ENCODE measurements at places on chromosomes 2 and 18.

GRCh38 chr2:7013471-7014160 lies 96.4 kb downstream of the RNF144A start:
- DNase-seq, result peak; percentile 57

- DNase-seq, result no peak
Measured at GRCh38 chr2:69939722-69940121, 21.7 kb downstream of the ASPRV1 start.

DNA sequence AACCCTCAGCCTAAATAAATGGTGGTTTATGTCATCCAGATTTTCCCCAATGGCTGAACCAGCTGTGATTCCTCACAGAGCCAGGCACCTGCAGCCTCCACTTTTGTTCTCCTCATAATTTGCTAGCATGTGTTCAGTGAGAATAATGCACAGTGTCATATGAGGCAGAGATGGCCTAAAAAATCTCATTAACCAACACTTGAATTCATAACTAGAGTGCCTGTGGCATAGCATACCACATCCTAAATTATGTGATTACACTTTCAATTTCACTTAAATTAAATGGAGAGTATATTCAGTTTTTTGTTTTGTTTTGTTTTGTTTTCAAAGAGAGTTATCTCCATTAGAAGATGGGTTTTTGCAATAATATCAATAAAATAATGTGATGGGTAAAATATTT lies 488.0 kb downstream of the CBLN2 start:
- no peak for DNase-seq

DNA sequence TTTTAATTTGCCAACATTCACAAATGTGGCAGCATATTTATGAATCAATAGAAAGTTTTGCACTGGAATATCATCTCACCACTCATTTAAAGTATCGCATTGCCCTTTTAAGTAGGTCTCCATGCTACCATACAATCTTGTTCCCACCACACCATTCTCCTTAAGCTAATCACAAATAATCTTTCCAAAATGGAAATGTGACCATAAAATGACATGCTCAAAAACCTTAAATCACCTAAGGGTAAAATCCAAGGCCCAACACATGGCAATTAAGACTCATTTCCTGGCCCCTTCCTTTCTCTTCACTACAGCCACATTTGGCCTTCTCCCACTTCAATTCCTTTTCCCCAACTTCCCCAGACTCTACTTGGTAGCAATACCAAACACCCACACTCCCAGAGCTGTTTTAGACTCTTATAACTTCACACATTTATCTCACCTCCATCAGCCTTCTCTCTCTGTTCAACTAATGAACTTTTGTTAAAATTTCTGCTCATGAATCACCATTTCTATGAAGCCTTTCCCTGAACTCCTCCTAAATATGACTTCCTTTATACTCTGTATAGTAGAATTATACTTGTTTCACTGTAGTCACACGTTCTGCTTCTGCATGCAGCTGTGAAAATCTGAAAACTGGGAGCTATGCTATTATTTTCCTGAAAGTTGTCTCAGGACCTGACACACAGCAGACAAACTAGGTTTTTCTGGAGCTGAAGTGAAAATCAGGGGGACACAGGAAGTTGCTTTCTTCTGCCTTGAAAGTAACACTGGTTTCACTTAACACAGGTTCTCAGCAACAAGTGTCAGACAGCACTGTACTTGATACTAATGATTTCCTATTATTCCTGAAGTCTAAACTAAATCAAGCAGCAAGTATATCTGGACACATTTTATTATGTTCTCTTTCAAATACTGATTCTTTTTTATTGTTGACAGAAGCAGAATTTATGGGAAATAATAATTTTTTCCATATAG lies 303.9 kb downstream of the ZEB2 start:
- no peak for DNase-seq

DNA sequence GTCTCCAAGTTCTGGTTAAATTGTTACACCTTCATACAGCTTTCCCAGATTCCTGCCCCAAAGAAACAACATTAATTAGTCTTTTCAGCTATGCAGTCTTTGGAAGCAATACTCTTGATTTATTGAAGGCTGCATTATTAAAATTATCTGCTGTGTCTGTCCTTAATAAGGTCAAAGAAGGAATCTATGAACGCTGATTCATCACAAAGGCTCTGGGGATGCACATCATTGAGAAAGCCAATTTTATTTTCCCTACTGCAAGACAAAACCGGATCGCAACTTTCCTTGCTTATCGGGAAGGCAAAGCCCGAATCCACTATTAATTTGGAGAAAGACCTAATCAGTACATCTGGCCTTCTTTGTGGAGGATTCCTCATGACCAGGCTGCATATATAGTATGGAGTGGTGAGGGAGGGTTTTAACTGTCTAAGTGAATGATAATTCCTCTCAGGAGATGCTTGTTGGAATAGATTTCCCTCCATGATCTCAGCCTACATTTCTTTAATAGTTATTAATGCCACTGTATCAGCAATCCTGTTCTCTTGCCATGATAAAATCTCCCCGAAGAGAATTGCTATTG lies 224.6 kb downstream of the PIK3C3 start:
- DNase-seq, result no peak

GRCh38 chr2:187150670-187151069 lies 297.4 kb downstream of the CALCRL start:
- DNase-seq, result peak; percentile 37

DNA sequence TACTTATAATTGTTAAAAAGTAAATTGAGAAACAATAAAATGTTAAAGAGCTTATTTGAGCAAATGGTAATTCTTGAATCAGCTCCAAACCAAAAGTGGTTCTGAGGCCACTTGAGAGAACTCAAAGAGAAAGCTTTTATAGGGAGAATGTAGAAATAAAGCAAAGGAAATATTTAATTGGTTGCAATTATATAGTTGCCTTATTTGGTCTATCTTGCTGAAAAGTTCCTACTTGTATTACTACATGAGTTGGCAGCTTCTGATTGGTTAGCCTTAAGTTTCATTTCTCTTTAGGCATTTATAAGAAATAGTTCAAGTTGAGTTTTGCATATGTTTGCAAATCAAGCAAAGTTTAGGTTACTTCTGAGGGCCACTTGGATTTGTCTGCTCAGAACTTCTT lies 38.1 kb downstream of the SCN2A start:
- DNase-seq, result peak; percentile 15

GRCh38 chr2:102284611-102285010 lies 26.8 kb upstream of the IL1RL1 start:
- no peak for DNase-seq

DNA sequence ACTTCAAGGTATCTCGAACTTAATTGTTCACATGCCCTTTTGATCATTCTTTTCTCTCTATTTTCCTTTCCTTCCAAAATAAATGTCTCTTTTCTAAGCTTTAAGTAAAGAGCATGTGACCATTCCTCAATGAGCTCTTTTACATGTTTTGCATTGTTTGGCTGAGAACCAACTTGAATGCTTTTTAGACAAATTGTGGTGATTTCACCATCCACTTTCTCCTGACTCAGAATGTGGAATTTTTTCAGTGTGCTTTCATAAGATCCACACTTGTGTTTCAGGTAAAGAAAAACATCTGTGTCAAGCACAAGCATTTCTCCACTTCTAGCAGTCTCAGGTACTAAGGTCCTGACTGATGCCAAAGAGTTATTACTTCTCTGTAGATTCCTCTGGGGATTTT lies 10.7 kb downstream of the RBM43 start:
- peak; percentile 88 for DNase-seq

DNA sequence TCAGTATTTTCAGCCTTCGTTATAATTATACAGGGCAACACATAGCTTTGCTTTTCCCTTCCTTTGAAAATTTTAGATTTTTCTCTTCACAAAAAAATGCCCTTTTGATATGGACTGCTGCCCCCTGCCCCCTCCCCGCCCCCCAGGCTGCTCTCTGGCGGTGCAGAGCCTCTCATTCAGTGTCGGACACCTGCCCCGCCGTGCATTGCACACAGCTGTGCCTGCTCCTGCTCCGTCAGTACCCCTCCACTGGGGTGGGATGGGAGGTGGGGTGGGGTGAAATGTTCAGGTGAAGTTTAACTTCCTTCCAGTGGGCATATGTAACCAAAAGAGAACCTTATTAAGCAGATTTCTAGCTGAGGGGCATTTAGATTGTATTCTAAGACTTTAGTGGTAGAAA lies 148.0 kb downstream of the CCDC85A start:
- no peak for DNase-seq

- peak; percentile 97 for DNase-seq
Measured at GRCh38 chr2:28621172-28622100, 125.6 kb downstream of the PLB1 start.

- no peak for DNase-seq
Measured at GRCh38 chr2:241796209-241796608, 12.8 kb upstream of the NEU4 start.

- no peak for DNase-seq
Measured at GRCh38 chr2:58535182-58535581, 294.1 kb upstream of the FANCL start.

- DNase-seq, result no peak
Measured at GRCh38 chr18:65423776-65424175, 327.0 kb upstream of the CDH7 start.

DNA sequence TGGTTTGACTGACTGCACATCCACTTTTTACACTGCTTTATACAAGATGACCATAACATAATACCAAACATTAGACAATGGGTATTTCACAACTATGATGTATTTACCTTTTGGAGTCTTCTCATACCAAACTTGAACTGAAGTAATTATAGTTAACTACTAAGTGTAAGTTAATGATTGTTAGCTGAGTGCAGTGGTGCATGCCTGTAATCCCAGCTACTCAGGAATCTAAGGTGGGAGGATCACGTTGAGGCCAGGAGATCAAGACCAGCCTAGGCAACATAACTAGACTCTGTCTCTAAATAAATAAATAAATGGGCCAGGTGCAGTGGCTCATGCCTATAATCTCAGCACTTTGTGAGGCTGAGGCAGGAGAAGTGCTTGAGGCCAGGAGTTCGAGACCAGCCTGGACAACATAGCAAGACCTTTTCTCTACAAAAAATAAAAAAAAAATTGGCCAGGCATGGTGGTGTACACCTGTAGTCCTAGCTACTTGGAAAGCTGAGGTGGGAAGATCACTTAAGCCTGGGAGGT lies 44.9 kb upstream of the ORC2 start:
- no peak for DNase-seq

DNA sequence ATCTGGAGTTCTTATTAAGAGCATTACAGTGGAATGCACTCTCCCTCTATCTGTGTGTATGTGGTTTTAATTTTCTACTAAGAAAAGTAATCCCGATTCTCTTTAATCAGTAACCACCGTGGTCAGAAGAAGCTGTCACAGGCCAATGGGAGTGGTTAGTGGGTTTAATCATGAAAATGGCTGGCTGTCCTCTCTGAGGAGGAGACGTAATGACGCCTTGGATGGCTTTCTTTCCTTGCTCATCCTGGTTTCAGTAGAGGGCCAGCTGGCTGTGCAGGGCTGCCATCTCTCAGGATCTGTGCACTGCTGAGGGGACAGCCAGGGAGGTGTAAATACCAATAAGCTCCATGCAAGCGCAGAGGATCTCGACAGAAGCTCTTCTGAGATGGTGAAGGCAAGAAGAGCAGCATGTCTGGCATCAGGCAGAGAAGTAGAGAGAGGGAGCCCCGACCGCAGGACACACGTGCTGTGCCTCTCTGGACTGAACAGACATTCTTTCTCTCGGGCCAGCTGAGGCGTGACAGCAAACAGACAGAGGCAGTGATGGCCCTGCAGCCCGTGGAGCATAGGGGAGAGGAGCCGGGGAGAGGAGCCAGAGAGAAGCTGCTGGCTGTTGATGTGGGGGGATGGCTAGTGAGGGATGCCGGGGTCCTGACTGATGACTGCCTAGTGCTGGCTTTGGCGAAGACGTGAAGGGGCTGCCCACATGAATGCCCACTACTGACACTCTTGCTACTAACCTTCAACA lies 65.1 kb upstream of the DAPL1 start:
- DNase-seq, result peak; percentile 43

DNA sequence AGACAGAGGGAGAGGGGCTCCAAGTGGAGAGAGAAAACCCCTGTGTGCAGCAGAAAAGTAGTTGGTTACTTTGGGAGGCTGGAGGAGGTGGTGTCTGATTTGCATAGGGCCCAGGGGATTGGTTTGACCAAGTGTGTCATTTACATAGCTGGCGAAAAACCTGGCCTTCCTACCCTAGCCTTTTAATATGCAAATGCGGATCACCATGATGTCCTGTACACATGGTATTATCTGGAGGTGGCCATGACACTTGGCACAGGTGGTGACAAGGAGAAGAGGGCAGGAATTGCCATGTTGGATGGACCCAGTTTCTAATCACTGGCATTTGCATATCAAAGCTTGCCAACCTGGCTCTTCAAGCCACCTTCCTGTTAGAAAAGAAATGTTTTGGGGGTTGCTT lies 120.8 kb upstream of the CHAC2 start:
- DNase-seq, result no peak

DNA sequence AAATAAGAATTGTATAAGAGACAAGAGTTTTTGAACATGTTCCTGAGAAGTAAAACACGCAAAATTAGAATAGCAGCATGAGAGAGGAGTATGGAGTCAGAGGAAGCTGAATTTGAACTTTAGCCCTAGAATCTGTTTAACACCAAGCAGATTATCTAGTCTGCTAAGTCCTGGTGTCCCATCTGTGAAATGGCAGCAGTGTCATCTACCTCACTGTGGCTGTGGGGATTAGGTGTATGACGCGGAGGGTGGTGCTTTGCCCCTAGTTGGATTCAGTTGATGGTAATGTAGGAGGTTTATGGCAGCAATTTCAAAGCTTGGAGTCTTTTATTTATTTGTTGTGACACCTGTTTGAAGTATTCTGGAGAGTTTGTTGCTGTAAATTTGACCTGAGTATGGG lies 79.2 kb downstream of the ZNF532 start:
- DNase-seq, result no peak

- DNase-seq, result peak; percentile 29
Measured at GRCh38 chr2:152415231-152415642, 80.3 kb downstream of the FMNL2 start.

GRCh38 chr2:54559593-54560145 lies 103.5 kb downstream of the SPTBN1 start:
- DNase-seq, result peak; percentile 86

GRCh38 chr18:47100212-47100831 lies 50.0 kb downstream of the HDHD2 start:
- DNase-seq, result peak; percentile 71

DNA sequence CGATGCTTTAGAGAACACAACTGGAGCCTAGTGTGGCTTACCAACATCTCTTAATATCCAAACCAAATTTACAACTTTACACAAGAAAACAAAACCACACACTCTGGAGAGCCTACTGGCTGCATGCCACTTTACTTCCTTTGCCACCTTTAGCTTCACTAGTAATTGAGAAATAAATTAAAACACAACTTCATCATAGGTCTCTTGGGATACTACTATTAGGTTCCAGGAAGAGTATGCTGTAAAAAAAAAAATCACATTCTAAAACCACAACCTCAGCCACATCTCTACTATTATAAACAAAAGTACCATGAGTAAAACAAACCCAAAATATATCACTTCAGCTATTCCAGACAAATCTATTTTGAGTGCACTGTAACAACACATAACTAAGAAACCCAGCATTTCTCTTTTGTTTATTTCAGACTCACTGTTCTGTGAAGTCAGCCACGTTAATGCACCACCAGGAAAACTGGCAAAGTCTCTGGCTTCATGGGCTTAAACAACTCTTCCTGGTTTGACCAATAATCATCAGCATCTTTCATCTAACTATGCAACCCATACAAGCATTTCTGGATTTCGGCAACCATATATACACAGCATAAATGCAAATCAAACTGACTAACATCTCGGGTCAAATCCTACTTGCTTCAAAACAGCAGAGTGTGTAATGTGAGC lies 59.1 kb downstream of the REV1 start:
- DNase-seq, result peak; percentile 43
